ENCODE measurements at places on chromosomes 1 and 21.

DNA sequence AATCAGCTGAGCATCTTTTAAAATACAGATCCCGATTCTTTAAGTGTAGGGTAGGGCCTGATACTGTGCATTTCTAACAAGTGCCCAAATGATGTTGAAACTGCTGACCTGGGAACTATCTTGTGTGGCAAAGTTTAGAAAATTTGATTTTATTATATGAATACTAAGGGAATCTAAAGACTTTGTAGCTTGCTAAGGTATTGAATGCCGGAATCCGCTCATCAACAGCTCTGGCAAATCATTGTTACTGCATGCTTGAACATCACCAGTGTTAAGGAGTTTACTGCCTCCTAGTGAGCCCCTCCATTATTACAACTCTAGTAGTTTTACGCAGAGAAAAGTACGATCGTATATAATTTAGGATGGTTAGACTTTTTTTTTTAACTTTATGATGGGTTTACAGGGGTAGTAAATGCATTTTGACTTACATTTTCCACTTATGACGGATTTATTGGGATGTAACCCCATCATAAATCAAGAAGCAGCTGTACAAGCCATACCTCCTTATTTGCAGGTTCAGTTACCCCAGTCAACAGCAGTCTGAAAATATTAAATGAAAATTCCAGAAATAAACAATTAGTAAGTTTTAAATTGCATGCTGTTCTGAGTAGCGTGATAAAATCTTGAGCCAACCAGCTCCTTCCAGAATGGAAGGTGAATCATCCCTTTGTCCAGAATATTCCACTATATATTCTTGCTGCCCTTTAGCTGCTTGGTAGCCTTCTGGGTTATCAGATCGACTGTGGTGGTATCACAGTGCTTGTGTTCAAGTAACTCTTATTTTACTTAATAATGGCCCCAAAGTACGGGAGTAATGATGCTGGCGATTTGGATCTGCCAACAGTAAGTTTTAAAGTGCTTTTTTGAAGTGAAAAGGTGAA, 892 bp downstream of the TYW3 start:
- DNase-seq, result no peak

GRCh38 chr1:10599194-10599861, 124.6 kb downstream of the PEX14 start:
- no peak for DNase-seq

DNA sequence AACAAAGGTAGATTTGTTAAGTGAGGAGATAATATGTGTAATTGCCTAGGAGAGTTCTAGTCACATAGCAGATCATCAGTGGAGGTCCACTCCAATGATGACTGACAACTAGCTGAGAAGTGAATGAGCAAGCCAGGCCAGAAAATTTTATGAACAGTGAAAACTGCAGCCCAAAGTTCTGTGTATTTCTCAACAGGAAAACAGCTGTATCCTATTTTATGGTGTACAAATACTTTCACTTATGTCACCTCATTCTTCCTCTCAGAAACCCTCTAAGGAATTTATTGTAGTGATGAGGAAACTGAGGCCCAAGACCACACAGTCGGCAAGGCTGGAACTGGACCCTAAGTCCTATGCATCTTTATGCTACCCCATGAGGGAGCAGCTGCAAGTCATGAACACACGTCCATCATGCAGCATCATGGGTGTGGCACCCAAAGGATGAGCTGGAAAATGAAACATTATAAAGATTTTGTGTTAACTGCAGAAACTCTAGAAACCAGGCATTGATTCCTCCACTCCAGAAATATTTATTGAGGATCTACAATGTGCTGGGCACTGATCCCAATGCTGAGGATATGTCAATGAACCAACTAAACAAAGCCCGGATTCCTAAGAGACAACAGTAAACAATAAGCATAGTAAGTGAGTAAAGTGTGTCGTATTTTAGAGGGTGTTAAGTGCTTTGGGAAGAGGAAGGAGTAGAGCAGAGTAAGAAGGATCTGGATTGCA, 99.5 kb upstream of the DUSP10 start:
- DNase-seq, result no peak

GRCh38 chr1:116405241-116406135, 32.4 kb downstream of the ATP1A1 start:
- no peak for DNase-seq

DNA sequence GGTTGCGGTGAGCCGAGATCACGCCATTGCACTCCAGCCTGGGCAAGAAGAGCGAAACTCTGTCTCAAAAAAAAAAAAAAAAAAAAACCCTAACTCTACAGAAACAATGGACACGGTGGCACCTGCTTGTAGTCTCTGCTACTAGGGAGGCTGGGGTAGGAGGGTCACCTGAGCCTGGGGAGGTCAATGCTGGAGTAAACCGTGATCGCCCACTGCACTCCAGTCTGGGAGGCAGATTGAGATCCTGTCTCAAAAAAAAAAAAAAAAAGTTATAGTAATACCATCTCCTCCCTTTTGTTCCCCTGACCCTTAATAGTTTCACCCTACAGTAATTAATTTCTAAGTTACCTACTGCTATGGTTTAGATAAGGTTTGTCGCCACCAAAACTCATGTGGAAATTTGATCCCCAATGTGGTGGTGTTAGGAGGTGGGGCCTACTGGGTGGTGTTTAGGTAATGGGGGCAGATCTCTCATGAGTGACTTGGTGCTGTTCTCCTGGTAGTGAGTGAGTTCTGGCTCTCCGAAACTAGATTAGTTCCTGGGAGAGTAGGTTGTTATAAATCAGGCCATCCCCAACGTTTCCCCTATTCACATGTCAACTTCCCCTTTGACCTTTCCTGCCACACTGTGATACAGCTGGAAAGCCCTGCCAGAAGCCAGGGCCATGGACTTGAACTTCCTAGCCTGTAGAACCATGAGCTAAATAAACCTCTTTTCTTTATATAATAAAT, 9.8 kb downstream of the FBXO42 start:
- no peak for DNase-seq

DNA sequence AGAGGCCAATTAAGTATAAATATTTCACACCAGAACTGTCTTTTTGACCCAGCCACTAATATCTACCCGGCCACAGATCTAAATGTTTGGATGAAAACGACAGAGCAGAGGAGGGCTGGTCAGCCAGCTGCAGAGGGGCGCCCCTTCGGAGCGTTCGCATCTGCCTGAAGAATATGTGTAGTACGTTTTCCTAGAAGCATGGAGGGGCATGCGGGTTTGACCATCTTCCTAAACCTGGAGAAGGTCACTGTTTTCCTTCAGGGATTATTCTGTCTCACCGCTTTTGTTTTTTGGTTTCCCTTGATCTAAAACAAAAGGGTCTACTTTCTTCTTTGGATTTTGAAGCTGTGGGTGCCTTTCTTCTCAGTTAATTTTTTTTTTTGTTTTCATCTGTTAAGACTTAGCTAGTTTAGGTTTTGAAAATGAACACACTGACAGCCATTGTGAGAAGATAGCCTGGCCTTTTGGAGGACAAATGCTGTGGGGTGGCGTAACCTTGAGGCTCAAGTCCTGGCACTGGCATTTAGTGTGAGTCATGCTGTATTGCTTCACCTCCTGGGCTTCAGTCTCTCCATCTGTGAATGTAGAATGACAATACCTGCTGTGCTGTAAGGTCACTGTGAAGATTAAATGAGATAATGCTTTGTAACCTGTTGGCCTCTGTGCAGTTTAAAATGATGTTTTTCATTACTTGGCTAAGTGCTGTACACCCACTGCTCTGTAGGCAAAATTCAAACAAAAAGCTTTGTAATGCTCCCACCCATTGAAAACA, 74.1 kb upstream of the IRF2BP2 start:
- no peak for DNase-seq

DNA sequence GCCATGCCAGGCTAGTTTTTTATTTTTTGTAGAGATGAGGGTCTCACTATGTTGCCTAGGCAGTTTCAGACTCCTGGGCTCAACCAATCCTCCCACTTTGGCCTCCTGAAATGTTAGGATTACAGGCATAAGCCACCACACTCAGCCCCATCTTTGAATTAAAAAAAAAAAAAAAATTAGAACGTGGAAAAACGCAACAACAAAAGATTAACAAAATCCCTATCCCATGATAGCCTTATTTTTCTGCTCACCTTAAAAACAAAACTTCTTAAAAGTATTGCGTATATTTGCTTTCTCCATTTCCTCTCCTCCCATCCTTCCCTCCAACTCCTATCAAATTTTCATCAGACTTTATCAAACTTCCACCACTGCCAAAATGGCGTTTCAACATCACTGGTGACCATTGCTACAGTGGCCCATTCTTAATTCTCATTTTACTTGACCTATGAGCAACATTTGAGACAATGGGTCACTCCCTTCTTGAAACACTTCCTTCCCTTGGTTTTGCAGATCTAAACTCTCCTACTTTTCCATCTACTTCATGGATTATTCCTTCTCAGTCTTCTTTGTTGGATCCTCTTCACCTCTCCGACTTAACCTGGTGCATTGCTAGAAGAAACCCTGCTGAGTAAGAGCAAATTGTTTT, 579 bp upstream of the ZNF684 start:
- no peak for DNase-seq

- DNase-seq, result no peak
These were observed 21.8 kb upstream of the APOBEC4 start for GRCh38 chr1:183674886-183675285.

DNA sequence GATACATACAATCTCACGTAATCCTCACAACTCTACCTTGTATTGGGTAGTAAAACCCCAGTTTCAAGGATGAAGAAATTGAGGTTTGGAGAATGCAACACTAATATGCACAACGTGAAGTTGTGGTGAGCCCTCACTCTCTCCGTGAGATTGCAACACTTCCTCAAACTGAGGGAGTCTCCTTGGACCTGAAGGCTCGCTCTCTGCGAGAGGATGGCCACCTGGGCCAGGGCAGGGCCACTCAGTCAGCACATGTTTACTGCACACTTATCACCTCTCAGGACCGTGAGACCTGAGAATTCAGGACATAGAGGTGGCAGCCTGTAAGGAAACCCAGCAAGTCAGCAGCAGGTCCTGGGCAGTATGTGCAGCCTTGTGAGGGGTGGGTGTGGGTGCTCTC, 8.7 kb downstream of the SH3BP5L start:
- no peak for DNase-seq

- DNase-seq, result no peak
These were observed 189.8 kb downstream of the GRIK1 start for GRCh38 chr21:29749957-29750356.

DNA sequence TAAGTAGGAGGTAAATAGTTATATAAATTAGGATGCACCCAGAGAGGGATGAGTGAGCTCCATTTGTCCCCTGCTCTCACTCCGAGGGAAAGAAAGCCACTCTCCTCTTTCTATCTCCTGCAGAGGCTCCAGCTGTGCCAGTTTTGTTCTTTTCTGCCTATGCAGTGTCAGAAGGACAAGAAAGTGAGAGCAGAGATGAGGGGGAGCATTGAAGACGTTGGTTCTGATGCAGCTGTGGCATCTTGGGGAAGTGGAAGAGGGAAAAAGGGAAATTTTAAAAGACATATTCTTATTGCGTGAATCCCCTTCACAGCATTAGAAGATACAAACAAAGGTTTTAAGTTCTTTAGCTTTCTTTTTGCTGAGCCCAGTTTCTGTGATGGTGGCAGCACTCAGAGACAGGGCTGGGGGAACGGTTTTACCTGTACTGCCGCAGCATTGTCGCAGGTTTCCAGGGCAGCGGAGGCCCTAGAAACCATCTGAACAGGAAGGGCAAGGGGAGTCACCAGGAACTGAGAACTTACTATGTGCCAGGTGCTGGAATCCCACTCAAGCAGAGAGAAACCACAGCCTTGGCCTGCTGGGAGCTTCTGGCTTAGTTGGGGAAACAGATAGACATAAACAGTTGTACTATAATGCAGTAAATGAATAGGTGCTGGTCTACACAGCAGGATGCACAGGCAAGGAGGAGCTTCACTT, 44.9 kb upstream of the USP24 start:
- DNase-seq, result peak; percentile 48

- DNase-seq, result no peak
These were observed 34.4 kb upstream of the HP1BP3 start for GRCh38 chr1:20821466-20821865.

DNA sequence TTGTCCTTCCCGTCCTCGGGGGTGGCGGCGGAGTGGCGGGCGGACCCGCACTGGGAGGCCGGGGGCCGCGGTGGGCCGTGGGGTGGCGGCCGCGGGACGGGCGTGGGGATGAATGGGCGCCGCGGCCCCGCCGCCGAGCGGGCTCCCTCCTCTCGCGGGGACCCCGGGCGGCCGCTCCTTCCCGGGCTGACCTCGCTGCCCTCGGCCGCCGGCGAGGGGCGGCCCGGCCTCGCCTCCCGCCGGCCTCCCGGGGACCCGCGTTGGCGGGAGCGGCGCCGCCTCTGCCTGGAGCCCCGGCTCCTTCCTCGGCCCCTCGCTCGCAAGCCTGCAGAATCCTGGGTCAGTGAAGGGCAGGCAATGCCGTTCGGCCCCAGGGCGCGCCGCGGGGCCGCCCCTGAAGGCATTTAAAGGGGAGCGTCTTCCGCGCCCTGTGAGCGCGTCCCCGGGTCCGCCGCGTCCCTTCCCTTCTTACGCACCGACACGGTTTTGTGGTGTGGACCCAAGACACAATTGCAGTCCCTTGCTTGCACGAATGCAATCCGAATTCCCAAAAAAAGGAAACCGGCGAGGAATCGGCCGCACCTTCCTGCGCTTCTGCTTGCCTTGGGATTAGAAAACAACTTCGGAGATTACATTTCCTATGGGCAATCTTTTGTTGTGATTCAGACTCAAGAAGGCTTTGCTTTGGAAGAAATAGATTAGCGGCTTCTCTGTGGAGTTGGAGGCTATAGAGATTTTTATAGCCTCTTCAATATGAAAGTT, 776 bp downstream of the ITSN1 start:
- DNase-seq, result peak; percentile 24

- DNase-seq, result peak; percentile 10
These were observed 14.5 kb upstream of the PRDM16 start for GRCh38 chr1:3054474-3054873.
